ENCODE measurements at places on chromosomes 4 and X.

GRCh38 chrX:121585626-121586025 is 538.2 kb downstream of the GLUD2 start:
- DNase-seq, result no peak
- no peaks in the 10 kb centered on the region for H3K4me1 ChIP-seq
- H3K4me3 ChIP-seq, result no peak overlapping the region
- no peak overlapping the region for H3K27ac ChIP-seq
- H3K36me3 ChIP-seq, result no peaks in the 10 kb centered on the region
- peaks cover 4% of the 10 kb centered on the region for H3K27me3 ChIP-seq

GRCh38 chrX:24369816-24370215 is 9.4 kb downstream of the SUPT20HL1 start:
- peaks cover 18% of the 10 kb centered on the region for H3K27me3 ChIP-seq
- H3K4me1 ChIP-seq, result peaks cover 56% of the 10 kb centered on the region
- H3K27ac ChIP-seq, result peak overlapping the region; percentile 91
- no peaks in the 10 kb centered on the region for H3K36me3 ChIP-seq
- peak; percentile 17 for DNase-seq
- H3K4me3 ChIP-seq, result no peak overlapping the region

GRCh38 chr4:56979421-56980072 is 851 bp downstream of the POLR2B start:
- no peaks in the 10 kb centered on the region for H3K27me3 ChIP-seq
- H3K4me3 ChIP-seq, result peak overlapping the region; percentile 99
- no peak for DNase-seq
- peak overlapping the region; percentile 72 for H3K27ac ChIP-seq
- H3K4me1 ChIP-seq, result peaks cover 22% of the 10 kb centered on the region

DNA sequence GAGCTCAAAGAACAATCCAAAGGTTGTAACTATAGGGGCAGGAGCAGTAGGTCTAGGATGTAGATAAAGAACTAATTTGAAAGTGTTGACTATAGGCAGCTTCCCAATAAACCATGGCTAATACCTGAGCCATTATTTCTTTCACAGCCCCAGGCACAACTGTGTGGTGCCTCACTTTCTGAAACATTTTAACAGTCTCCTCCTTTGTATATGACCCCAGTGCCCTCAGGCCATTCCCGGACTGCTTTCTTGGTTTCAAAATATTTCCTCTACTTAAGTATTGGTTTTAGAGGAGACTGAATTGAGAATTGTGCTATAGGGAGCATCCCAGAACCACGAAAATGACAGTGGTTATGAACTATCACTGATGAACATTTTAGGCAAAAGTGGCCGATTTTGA is 728.7 kb downstream of the IL1RAPL1 start:
- no peak for DNase-seq
- H3K36me3 ChIP-seq, result no peaks in the 10 kb centered on the region
- no peak overlapping the region for H3K27ac ChIP-seq
- peaks cover 36% of the 10 kb centered on the region for H3K4me1 ChIP-seq
- H3K4me3 ChIP-seq, result no peak overlapping the region

GRCh38 chr4:4787421-4787820 is 72.0 kb upstream of the MSX1 start:
- H3K4me3 ChIP-seq, result no peak overlapping the region
- peaks cover 18% of the 10 kb centered on the region for H3K27me3 ChIP-seq
- H3K27ac ChIP-seq, result no peak overlapping the region
- H3K4me1 ChIP-seq, result peaks cover 14% of the 10 kb centered on the region
- no peak for DNase-seq

DNA sequence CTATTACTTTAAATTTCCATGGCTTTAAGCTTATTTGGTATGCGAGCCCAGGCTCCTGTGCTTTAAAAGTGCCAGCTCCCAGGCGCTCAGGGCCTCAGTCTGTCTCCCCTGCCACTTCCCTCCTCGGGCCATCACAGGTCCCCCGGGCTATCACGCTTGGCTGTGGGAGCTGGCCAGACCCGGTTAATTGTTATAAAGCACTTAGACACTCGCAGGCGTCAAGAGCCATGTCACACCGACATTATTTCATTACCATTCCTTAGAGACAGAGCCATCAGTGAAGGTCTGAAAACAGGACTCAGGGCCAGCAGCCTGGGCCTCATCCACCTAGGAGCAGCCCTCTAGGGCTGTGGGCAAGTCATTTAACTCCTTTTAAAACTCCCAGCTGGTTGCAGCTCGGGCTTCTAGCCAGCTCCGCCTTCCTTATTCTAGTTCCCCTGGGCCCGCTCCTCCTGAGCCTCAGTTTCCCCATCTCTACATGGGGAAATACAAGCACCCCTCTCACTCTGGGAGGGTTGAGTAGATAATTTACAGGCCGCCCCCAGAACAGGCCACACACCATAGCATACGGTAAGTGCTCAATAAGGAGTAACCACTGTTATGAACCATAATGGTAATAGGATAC is 99.0 kb downstream of the HMX1 start:
- no peak overlapping the region for H3K27ac ChIP-seq
- no peaks in the 10 kb centered on the region for H3K27me3 ChIP-seq
- H3K4me1 ChIP-seq, result peaks cover 8% of the 10 kb centered on the region
- no peak for DNase-seq
- no peak overlapping the region for H3K4me3 ChIP-seq
- no peaks in the 10 kb centered on the region for H3K36me3 ChIP-seq

DNA sequence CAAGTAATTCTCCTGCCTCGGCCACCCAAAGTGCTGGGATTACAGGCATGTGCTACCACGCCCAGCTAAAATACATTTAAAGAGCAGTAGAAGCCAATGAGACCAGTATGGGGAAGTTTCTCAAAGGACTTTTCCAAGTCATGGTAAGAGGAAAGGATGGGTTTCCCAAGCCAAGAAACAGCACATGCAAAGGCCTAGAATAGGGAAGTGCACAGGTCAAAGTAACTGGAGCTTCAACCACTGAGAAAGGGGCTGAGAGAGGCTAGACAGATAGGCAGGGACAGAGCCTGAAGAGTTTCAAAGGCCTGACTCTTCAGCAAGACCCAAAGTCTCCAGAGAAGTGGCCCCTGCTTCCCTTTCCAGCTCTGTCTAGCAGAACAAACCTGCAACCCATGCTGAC is 162.1 kb downstream of the CORIN start:
- no peak for DNase-seq
- no peaks in the 10 kb centered on the region for H3K4me1 ChIP-seq
- H3K27ac ChIP-seq, result no peak overlapping the region
- H3K36me3 ChIP-seq, result no peaks in the 10 kb centered on the region

DNA sequence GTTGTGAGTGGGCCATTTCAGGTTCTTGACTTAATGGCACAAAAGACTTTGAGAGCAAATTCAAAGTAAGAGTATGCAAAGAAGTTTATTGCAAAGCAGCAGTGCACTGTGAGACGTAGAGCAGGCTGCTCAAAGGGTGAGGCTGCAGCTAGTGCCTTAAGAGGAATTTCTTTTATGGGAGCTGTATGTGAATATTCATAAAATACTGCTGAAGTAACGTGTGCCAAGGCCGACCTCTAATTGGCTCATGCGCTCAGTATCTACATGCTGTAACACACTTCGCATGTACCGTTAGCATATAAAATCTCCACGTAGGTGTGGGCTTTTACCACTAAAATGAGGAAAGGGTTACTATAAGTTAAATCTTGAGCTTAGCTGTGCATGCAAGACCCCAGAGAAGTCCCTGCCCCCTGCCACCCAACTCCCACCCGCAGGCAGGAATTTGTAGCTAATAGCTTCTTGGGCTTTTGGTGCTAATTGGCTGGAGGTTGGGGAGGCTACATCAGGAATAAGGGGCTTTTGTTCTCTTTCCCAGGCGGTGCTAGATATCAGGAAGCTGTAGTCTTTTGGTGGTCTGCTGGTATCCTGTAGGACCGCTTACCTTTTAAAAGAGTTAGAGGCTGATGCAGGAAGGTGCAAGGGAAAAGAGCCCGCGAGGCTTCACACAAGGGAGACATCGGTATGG is 47.6 kb downstream of the FSTL5 start:
- no peaks in the 10 kb centered on the region for H3K27me3 ChIP-seq
- no peaks in the 10 kb centered on the region for H3K36me3 ChIP-seq
- peaks cover 47% of the 10 kb centered on the region for H3K4me1 ChIP-seq
- H3K27ac ChIP-seq, result peak overlapping the region; percentile 47
- DNase-seq, result no peak

DNA sequence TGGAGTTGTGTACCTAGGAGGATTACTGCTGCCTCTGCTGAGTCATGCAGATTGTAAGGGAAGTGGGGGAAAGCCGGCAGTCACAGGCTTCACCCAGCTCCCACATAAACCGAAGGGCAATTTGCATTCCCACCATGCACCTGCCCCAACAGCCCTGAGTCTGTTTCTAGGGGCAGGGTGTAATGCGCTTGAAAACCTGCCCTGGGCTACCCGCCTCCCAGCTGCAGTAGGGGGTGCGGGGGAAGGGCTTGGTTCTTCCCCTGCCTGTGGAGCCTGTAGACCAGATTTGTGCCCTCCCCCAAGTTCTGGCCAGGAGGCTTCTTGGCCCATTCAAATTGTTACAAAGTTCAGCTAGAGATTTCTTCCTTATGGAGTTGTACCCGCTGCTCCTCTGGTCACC is 269.2 kb upstream of the DDX53 start:
- H3K36me3 ChIP-seq, result no peaks in the 10 kb centered on the region
- DNase-seq, result peak; percentile 24
- no peak overlapping the region for H3K27ac ChIP-seq
- H3K4me1 ChIP-seq, result peaks cover 19% of the 10 kb centered on the region

GRCh38 chr4:110224142-110224541 is 25.7 kb upstream of the ELOVL6 start:
- DNase-seq, result no peak
- no peak overlapping the region for H3K27ac ChIP-seq

GRCh38 chr4:31016322-31017061 is 296.3 kb downstream of the PCDH7 start:
- H3K4me1 ChIP-seq, result peaks cover 1% of the 10 kb centered on the region
- H3K36me3 ChIP-seq, result no peaks in the 10 kb centered on the region
- DNase-seq, result peak; percentile 16
- no peak overlapping the region for H3K4me3 ChIP-seq
- H3K27ac ChIP-seq, result no peak overlapping the region
- H3K27me3 ChIP-seq, result peaks cover 8% of the 10 kb centered on the region

GRCh38 chr4:41992967-41993857 is 2.9 kb downstream of the SLC30A9 start:
- peaks cover 20% of the 10 kb centered on the region for H3K4me1 ChIP-seq
- H3K36me3 ChIP-seq, result no peaks in the 10 kb centered on the region
- no peak for DNase-seq
- H3K27me3 ChIP-seq, result no peaks in the 10 kb centered on the region
- H3K4me3 ChIP-seq, result no peak overlapping the region

DNA sequence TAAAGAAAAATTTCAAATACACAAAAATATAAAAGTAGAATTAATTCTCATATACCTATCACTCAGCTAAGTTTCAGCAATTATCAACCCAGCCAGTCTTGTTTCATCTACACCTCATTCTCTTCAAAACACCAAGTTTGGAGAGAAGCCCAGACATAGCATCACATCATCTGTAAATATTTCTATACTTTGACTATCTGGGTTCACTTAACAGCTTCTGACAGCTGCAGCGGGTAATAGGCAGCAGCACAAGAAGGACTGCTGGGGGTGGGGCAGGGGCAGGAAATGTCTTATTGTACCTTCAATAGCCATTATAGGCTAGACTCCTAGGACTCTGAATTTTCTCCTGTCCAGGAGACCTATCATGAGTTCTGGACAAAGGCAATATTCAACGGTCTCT is 54.1 kb downstream of the PHF8 start:
- H3K4me3 ChIP-seq, result no peak overlapping the region
- no peaks in the 10 kb centered on the region for H3K27me3 ChIP-seq
- no peak overlapping the region for H3K27ac ChIP-seq
- no peaks in the 10 kb centered on the region for H3K4me1 ChIP-seq
- DNase-seq, result no peak
- H3K36me3 ChIP-seq, result peaks cover 35% of the 10 kb centered on the region

DNA sequence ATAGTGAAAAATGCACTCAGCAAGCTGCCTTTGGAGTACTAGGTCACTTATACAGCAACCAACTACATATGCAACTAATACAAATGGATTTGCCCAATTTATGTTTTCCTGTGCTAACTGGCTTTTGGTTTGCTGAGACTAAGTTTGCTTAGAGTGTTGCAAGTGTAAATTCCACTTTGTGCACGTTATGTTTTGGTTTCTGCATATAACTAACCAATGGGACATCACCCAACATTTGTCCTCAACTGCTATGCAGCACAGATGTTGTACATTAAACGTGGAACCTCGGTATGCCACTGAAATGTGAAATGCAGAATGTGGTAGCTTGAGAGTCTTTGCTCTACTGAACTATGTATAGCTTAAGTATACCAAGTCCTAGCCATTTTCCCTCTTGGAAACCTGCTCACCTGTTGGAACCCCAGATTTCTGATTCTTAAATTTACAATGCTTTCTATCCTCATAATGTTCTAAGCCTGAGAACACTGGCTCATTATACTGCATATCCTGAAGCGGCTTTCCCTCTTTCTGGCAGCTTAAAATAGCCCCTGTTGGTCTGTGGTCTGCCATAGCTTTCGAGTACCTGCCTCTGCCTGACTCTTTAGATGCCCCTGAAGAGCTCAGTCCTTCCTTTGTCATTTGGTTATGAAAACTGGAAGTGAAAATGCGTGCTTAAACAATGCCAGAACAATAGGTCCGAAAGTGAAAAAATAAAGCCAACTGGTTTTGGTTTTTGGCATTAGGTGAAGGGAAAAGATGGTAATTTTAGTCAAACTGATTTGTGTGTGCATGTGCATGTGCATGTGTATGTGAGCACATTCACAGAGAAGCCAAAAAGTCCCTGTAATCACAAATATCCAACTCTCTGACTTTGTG is 158.0 kb downstream of the SH2D1A start:
- no peak overlapping the region for H3K4me3 ChIP-seq
- no peaks in the 10 kb centered on the region for H3K27me3 ChIP-seq
- H3K36me3 ChIP-seq, result no peaks in the 10 kb centered on the region
- H3K4me1 ChIP-seq, result peaks cover 50% of the 10 kb centered on the region
- no peak overlapping the region for H3K27ac ChIP-seq

GRCh38 chr4:185467101-185467500 is 4.4 kb downstream of the CCDC110 start:
- H3K27me3 ChIP-seq, result peaks cover 39% of the 10 kb centered on the region
- no peak overlapping the region for H3K4me3 ChIP-seq
- H3K27ac ChIP-seq, result no peak overlapping the region
- H3K36me3 ChIP-seq, result no peaks in the 10 kb centered on the region
- peaks cover 32% of the 10 kb centered on the region for H3K4me1 ChIP-seq
- DNase-seq, result no peak

DNA sequence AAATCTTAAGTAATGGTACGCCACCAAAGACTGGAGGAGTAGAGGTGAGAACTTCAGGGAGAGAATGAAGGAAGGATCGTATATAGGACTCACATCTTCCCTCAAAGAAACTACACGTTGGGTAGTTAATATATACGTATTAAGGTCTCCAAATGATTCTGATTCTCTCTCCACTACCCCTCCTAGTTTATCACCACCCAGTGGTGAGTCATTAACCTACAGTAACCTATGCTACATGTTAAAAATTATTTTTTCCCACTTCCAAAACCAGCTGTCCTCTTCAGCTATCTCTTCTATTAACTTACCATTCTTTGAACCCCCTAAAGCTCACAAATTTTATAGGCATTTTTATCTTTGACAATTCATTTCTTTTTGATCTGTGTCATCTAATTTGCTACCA is 69.7 kb downstream of the RPS6KA6 start:
- no peak for DNase-seq
- no peak overlapping the region for H3K4me3 ChIP-seq
- no peaks in the 10 kb centered on the region for H3K27me3 ChIP-seq
- peaks cover 8% of the 10 kb centered on the region for H3K4me1 ChIP-seq
- H3K27ac ChIP-seq, result no peak overlapping the region
- H3K36me3 ChIP-seq, result peaks cover 17% of the 10 kb centered on the region
